Suppressor macrophage (primary cell): ENCODE measurements at places on chromosomes 16 and 17.

DNA sequence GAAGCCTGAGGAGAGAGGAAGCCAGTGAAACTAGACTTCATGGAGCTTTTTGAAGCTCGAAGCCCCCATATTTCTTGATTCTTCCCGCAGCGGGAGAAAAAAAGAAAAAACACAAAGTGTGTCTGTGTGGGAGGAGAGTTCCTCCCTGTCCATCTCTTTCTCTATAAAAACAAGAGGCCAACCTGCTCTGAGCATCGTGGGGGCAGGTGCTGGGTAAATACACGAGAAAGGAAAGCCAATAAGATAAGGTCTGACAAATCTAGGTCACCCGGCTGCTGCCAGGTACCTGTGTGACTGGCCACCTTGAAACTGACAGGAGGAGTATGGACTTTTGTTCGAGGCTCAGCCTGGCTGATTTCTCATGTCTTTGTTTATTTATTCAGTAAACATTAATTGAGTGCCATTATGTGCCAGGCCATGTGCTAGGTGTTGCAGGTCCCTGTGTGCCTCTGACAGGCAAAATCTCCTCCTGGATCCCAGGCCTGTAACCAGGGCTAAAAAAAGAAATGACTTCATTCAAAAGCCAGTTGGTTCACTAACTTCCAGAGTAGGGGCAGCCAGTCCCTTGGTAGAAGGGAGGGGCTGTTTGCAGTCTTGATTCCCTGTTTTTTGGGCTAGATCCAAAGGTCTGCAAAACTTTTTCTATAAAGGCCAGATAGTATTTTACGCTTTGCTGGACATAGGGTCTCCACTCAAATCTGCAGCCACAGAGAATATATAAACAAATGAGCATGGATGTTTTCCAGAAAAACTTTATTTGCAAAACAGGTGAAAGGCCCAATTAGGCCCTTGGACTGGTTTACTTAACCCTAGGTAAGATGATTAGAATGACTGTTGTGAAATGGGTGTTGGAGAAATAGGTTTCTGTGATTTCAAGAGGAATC lies 35.6 kb downstream of the YPEL2 start:
- DNase-seq: peak; percentile 32

DNA sequence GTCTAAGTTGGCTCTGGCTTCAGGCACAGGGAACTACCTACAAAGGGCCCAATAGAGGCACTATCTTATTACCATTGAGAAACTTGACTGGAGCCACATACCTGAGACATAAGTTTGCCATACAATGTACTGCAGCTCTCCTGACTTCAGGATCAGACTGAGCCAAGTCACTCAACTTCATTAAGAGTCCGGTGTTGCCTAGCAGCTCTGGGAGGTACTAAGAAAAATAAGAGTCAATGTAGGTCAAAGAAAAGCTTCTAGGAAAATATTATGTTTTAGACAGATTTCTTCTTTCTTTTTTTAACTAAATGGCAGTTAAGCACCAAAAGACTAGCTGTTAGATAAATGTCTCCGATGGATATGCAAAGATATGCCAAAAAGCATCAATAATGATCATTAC lies 5.7 kb downstream of the HEATR6 start:
- no peak for DNase-seq

GRCh38 chr16:55701442-55702319 lies 45.9 kb downstream of the SLC6A2 start:
- peak; percentile 69 for DNase-seq

GRCh38 chr17:36092230-36092629 lies 2.3 kb upstream of the CCL3 start:
- peak; percentile 48 for DNase-seq

- DNase-seq: no peak
These were observed 11.3 kb downstream of the CACNG4 start for GRCh38 chr17:66975614-66976378.

GRCh38 chr16:85667841-85668413 lies 20.8 kb downstream of the GINS2 start:
- no peak for DNase-seq

- no peak for DNase-seq
These were observed 330.0 kb upstream of the SOX9 start for GRCh38 chr17:71790791-71791190.

DNA sequence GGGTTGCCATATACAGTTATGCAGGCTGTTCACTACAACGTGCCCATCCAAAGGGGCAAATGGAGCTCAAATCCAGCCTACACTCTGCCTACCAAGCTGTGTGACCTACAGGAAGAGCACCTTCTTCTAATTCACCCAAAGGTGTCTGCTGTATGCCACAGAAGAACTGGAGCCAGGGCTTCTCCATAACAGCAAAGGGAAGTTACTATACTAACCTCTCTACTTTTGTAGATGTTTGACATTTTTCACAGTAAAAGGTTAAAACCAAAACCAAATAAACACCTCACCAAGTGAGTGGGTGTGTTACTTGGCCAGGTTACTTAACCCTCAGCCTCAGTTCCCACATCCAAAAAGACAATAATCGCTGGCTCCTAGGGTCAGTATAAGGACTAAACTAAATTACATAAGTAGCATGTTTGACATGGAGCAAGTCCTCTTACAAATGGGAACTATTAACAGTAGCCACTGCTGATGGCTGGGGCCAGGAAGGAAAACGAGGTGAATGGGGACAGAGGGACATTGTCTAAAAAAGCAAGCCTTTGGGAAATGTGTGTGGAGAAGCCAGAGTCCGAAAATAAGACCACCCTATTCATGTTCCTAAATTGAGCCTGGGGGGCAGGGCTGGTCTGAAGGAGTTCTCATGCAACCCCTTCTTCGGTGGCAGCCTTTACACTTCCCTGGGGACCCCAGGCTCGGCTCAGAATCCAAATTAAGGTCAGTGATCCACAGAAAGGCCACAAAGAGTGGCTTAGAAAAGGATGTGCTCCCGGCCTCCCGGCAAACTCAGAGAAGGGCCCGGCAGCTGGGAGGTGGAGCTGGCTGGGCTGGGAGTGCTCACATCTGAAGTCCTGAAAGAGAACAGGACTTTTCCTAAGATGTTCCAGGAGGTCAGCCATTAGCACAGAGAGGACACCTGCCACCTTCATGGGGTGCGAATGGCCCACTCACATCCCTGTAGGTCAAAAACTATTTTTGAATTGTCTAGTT lies 13.5 kb downstream of the CUEDC1 start:
- DNase-seq: no peak

DNA sequence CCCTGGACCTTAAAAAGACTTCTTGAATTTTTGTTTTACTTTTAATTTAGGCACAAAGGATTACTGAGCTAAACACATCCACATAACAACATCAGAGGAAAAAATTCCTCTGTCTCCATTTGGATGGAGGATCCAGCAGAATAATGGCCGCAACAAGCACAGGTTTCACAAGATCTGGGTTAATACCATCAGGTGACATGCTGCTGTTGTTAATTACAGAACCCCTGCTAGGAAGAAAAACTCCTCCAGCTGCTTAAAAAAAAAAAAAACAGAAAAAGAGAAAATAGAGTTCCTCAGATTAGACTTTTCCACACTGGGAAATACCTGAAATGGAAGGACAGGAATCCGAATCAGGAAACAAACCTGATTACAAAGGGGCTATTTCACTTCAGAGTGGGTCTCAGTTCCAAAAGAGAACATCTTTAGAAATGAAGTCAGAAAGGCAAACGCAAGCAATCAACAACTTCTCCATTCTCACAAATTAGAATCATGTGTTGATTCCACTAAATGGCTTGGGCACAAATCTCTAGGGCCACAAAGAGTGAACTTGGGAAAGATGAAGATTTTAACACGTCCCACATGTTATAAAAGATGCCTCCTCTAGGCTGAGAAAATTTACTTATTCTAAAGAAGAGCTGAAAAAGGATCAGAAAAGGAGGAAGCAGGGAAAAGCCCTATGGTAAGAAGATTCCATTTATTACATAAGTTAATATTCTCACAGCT lies 44.0 kb downstream of the SPOP start:
- peak; percentile 21 for DNase-seq

DNA sequence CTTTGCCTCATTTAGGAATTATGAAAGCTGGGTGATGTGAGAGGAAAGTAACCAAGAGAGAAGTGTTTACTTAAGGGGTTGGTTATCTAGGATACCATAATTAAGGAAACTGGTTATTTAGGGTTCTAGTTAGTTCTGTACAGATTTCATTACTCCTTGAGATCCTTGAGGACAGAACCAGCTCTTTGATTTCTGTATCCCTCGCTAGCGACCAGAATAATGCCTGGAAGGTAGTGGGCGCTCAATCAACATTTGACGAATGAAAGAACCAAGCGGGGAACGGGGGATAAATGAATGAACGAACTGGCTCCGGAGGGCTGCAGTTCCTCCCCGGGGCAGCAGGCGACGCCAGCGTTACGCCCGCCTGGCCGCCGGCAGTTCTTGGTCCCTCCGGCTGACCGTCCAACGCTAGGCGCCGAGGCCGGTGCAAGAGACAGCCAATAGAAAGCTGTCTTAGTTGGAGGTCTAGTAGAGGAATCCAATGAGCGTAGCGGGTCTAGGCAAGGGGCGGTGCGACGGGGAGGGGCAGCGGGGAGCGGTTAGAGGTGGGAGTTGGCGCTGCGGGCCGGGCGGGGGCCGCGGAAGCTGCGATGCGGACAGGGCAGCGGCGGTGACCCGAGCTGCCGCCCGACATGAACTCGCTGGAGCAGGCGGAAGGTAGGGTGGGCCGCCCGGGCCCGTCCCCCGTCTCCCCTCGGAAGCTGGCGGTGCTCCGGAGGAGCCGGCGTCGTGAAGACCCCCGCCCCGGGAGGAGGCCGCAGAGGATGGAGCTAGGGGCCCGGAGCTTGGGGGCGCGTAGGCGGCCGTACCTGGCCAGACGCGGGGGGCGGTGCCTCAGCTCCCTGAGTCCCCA lies at the start of gene CNEP1R1:
CNEP1R1 (plus strand) TSS at position 542 of the 853 bp plus-strand sequence; CDS start at position 633, 91 bp downstream.
- peak; percentile 98 for DNase-seq

DNA sequence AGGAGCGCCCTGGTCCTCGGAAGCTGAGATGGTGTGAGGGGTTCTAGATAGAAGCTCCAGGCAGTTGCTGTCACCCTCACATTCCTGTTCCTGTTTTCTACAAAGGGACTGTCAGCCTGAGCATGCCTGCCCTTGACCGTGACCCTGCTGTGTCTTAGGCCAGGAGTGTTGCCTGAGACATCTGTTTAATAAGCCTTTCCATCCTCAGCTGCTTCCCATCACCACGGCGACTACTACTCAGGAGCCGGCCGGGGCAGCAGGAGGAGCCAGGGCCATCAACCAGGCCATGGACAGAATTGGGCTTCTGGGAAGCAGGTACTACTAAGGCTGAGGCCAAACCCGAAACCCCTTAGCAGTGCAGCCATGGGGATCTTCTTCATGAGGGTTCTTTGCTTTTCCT lies 151.4 kb downstream of the KATNIP start:
- no peak for DNase-seq
